ENCODE measurements at places on chromosomes 7 and 10.
A peak's percentile ranks its signal among the peaks of the same experiment; 100 is the strongest.

GRCh38 chr7:92156990-92157389, 22.0 kb downstream of the LRRD1 start:
- no peak for DNase-seq

DNA sequence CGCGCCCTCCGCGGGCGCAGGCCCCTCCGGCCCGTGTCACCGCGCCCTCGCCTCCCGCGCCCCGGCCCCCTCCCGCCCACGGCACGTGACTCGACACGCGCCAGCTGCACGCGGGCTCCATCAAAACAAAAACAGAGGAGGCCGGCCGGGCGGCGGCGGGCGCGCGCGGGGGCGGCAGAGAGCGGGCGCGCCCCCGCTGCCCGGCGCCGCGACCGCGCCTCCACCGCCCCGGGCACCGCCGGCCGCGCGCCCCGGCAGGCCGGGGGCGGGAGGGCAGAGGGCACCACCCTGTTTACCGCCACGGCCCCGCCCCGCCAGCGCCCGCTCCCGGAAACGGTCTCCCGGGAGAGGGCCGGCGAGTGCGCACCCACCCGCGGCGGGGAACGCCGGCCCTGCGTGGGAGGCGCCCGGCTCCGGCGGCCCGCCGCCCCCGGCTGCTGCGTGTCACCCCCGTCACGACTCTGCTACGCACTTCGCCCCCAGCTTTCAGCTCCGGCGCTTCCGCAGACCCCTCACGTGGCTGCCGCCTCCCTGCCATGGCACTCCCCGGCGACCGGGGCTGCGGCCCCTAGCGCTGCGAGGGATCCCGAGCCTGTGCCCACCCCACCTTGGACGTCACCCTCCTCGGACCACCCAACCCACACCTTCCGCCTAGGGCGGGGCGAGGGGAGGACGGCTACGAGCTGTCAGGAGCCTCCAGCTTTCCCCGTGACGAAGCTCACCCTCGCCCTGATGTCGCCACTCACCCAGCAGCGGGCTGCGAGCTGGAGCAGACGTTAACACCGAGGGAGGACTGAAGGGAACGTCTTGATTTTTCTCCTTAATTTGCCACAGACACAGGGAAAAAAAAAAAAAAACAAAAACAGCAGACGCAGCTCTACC, 221.6 kb upstream of the MKLN1 start:
- DNase-seq: no peak

- DNase-seq: no peak
These were observed 1.6 kb downstream of the FAM24A start for GRCh38 chr10:122911889-122912484.

DNA sequence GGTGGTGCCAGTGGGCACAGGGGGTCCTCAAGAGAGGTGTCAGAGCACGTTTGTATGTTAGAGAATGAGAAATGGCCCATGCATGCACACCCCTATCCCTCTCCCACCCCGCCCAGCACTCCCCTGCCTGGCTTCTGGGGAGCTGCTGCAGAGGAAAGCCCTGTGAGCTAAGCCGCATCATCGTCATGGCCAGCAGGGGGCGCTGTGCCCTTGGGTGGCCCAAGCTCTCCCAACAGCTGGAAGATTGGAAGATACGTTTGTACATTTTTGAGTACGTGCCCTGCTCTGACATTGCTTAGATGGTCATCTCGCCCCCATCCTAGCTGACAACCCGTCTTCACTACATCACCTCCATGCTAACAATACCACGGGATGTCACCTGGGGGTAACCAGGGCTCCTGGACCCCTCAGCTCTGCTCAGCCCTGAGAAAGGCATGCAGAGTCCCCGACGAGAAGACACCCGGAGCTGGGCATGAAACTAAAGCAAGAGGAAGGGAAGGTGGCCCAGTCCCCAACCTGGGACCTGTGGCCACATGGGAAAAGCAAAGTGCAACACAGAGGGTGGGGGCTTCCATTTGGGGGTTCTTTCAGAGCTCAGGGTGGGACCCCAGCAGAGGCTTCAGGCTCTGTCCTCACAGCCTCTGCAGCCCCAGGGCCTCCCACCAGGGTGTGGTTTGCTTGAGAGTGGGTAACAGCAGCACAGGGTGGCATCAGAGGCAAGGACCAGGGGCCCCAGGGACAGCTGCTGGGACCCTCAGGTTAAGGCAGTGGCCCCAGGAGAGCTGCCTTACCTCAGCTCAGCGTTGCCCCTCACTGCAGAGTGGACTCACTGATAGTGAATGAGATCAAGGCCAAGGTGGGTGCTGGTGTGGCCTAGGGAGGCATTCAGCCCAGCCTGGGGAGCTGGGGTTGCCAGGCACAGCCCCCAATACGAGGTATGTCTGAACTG, 136.6 kb downstream of the PTPN20 start:
- DNase-seq: no peak

DNA sequence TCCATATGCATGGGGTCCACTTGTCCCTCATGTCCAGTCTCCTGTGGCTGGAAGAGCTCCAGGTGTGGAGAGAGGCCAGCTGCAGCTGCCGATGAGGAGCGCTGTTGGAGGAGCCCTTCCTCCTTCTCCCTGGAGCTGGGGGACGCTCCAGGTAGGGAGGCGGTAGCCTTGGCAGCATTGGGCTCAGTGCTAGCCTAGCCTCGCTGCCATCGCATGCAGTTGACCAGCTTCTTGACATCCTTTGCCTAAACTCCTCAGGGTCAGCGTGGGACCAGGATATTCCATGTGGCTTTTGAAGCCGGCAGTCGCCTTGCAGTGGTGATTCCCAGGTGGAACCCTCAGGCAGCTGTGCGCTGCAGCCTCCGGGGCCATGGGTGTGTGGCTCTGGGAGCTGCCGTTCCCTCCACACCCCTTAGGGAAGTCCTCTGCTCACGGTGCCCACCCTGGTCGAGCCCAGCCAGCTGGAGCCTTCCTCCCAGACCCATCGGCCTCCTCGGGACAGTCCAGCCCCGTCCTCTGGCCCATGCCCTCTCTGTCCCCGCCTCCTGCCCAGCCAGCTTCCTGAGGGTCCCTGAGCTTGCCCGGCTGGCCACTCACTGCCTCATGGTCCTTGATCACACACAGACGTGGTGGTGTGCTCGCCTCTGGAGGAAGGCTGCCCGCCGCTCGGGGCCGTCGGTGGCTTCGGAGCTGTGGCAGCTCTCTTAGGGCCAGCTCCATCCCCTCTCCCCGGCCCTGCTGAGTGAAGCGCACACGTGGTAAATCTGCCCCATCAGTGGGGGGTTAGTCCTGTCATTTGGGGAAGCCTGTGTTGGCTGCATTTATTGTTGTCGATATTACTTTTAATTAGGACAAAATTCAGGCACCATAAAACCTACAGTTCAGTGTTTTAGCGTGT, 21.2 kb downstream of the INPP5A start:
- no peak for DNase-seq

DNA sequence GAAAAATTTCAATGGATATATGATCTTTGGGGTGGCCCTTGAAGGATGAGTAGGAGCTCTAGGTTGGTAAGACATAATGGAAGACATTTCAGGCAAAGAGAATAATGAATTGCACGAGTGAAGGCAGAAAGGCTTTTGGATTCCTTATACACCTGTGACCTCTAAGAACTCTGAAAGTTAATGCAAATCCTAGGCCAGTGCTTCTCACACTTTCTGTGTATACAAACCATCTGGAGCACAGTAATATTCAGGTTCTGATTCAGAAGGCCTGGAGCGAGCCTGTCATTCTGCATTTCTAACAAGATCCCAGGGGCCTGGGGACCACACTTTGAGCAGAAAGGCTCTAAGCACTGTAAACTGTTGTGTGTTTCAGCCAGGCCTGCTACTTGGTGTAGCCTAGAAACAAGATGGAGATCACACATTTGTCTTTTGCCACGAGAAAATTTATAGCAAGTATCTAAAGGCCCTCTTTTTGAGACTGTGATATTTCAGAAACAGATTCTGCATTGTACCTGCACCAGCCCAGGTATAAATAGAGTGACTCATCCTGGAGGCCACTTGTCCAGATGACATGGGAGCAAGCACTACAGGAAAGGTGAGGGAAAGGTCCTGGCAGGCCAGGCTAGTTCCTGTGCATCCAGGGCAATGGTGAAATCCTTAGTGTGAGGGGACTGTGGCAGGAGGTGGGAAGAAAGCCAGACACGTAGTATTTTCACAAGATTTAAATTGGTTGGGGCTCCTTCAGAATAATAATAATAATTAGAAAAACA, 24.4 kb downstream of the MRPS33 start:
- no peak for DNase-seq

- no peak for DNase-seq
These were observed 25.2 kb downstream of the TRIM8 start for GRCh38 chr10:102669206-102670064.

DNA sequence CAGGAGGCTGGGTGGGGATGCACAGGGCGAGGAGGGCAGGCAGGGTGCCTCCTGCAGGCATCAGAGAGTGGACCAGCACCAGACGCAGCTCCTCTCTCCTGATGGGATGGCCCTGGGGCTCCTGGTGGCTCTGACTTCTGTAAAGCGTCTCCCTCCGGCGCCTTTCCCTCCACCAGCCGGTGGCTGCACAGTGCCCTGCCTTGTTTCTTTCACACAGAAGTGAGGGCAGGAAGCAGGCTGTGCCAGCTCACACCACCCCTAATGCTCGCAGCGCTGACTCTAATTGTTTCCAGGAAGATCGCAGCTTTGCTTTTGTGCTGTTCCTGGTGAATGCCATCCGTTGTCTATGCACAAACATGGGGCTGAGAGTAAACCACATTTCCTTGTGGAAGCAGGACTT, 152.3 kb upstream of the LANCL2 start:
- no peak for DNase-seq

DNA sequence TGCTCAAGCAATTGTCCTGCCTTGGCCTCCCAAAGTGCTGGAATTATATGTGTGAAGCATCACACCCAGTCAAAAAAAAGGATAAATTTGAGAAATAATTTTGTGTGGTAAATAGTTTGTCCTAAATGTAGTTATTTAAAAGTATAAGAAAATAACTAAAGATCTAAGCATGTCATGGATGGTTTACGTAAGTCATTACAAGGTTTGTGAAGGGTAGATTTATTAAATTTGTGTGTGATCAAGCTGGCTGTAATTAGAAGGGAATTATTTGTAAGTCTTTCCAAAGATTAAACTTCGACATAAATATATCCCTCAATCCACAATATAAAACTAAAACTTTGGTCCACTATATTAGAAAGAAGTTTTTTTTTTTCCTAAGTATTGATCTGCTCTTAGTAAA, 28.6 kb downstream of the ORC5 start:
- DNase-seq: no peak

DNA sequence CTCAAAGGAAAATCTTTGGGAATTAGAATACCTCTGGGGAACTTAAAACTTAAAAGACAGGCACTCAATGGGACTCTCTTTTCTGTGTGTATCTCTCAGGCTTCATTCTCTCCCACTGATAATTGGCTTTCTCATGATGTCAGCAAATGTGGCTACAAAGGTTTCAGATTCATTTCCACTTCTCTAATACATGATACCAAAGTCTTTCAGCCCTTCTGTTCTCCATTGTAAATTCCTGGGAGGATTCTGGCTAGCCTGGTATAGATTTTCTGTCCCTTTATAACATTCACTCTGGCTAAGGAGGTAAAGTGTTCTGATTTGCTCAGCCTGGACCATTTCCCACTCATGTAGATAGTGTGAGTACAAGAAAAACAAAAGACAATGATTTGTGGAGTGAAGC, 606.2 kb downstream of the PCDH15 start:
- no peak for DNase-seq

DNA sequence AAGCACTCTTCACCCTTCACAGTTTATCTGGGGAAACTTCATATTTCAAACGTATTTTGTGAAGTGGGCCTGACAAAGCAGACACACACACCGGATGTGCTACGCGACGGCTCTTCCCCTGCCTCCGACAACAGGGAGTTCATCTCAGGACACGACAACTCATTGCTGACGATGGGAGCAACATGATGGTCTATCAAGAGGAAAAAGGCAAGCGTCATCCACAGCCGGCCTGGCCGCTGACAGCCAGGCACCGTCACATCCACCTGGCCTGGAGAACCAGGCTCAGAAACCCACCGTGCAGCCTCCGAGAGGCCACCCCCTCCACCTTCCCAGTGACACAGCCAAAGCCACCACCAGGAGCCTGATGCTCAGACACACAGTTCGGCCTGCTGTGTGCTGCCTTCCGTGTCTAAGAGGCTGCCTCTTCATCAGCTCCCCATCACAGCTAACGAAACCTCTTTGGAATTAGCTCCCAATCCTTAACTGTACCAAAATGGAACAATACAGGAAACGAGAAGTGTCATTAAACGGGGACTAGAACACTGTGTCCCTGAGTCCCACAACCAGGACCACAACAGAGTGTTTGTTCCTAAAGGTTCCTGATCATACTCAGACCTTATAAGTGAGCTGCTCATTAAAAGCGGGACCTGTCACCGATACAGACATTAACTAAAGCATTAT, 76.7 kb downstream of the SFMBT2 start:
- DNase-seq: no peak

DNA sequence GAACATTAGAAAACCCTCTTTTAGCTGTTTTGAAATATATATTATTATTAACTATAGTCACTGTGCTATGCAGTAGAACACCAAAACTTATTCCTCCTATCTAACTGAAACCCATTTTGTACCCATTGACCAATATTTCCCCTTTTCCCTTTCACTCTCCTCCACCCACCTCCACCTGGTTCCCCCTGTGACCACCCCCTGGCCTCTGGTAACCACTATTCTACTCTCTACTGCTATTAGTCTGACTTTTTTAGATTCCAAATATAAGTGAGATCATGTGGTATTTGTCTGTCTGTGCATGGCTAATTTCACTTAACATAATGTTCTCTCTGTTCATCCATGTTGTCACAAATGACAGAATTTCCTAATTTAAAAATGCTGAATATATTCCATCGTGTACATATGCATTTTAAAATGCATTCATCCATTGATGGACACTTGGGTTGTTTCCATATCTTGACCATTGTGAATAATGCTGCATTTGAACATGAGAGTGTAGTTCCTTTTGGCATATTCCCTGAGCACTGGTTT, 18.7 kb downstream of the TBC1D12 start:
- no peak for DNase-seq

DNA sequence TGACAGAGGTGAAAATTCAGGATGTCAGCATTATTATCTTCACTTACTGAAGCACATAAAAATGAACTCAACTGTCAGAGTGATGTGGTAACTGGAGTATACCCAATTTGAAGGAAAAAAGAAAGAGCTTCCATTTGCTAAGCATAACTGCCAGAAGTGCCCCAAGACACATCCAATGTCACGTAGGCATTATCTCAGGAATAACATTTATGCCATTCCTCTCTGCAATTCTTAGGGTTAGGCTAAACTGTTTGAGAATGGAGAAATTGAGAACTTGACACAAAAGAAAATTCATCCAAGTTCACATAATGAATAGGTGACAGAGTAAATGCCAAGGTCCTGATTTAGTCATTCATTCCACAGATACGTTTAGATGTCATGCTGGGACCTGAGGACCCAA, 148.6 kb downstream of the GRM3 start:
- no peak for DNase-seq

- DNase-seq: no peak
These were observed 255.2 kb downstream of the ABCA13 start for GRCh38 chr7:48426331-48426965.

DNA sequence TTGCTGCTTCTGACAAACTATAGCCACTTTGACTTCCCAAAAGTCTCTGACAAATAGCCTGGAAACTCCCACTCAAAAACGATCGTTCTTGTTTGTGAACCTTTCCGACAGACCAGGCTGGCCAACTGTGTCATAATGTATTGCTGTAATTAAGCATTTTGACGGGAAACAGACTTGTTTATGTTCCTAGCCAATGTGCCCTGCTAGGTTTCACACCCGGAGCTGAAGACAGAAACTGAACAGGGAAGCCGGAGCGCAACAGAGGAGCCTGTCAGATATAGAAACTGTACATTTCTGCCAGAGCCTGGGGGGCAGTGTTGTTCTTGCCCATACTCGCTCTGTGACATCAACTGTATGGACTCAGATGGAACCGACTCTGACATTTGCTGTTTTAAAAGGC, 55.3 kb upstream of the C7orf33 start:
- peak; percentile 28 for DNase-seq

Measured in SIG-M5 (cell line).